ENCODE measurements at places on chromosomes 2 and 18.

GRCh38 chr2:239865059-239865639, 160.0 kb downstream of the NDUFA10 start:
- no peak for DNase-seq

DNA sequence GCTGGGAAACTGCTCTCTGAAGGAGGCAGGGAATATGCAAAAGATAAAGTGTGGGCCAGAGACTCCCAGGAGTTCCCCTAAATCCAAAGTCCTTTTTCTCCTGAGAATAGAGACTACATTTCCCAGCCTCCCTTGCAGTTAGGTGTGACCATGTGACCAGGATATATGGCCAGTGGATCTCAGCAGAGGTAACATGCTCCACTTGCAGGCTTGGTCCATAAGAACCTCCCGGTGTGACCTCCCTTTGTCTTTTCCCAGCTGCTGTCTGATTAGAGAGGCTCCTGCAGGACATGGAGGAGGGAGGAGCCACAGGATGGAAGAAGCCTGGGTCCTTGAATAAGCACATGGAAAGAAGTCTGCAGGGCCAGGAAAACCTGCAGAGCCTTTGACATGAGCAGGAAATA, 76.2 kb downstream of the TGFA start:
- DNase-seq = no peak

GRCh38 chr2:44960871-44961270, 19.4 kb downstream of the SIX3 start:
- no peak for DNase-seq

DNA sequence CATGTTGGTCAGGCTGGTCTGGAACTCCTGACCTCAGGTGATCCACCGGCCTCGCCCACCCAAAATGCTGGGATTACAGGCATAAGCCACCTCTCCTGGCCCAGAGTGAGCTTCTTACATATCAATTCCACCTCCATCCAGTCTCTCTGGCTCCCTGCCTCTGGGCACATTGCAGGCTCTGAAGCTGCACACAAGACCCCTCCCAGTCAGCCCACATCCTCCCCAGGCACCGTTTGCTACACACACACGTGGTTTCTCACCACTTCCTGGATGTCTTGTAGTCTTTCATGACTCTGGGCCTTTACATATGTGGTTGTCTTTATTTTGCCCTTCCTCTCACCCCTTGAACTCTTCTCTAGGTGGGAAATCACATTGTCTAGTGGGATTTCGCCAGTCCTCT, 64.0 kb upstream of the CABLES1 start:
- DNase-seq = no peak

GRCh38 chr2:210442457-210442856, 34.1 kb downstream of the LANCL1 start:
- DNase-seq = no peak

GRCh38 chr2:173159791-173160463, 84.3 kb downstream of the MAP3K20 start:
- DNase-seq = no peak

DNA sequence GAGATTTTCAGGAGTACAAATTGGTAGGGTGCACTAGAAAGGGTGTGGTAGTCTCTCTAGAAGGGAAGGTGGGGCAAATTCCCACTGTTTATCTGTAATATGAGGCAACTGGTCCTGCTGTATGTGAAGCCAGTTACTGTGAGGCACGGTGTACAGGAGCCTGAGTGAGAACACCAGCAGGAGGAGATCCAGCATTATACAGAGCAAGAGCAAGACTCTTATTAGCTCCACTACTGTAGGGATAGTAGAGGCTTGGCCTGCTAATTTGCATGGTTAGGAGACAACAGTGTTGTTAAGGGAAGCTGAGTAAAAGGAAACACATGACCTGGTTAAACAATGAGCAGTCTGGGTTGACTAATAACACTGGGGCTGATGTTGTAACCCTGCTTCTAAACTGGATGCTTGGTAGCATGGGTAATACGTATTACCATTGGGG, 76.3 kb upstream of the WDSUB1 start:
- DNase-seq = no peak

Data from cortex of kidney (tissue), 1 donor.